ENCODE measurements at places on chromosomes 16 and 17.

DNA sequence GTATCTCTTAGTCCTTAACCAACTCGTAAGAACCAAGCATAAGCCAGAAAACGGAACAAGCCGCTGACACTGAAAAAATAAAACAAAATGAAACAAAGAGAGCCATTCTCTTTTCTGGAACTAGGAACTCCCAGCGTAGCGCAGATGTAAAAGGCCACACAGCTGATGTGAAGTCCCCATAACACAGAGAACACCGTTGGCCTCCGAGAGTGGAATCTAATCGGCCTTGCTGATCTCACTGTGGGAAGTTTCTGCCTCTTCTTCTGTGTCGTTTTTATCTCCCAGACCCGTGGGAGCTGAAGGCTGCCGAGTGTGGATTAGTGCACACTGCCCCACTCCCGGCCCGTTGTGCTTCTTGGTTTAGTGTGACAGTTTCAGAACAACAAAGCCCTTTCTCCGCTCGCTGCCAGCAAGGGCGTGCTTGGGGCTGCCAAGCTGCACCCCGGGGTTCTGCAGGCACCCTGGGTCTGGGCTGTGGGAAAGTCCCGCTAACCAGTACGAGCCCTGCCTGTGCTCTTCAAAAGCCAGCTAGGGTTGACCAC lies 21.7 kb downstream of the TTYH2 start:
- no peak for DNase-seq

- DNase-seq: no peak
Measured at GRCh38 chr17:65130832-65131231, 6.3 kb upstream of the RGS9 start.

- DNase-seq: no peak
Measured at GRCh38 chr16:17395849-17396480, 74.8 kb downstream of the XYLT1 start.

- DNase-seq: no peak
Measured at GRCh38 chr16:85610059-85610445, 3.1 kb upstream of the GSE1 start.

GRCh38 chr16:12153662-12154061 lies 177.1 kb downstream of the SNX29 start:
- DNase-seq: no peak

- no peak for DNase-seq
Measured at GRCh38 chr16:84879569-84880487, 60.0 kb downstream of the CRISPLD2 start.

Data from brain microvascular endothelial cell (primary cell).